Hippocampal formation (tissue), 2 donors: ENCODE measurements at places on chromosomes 13 and 19.

- peak; percentile 66 for DNase-seq
Measured at GRCh38 chr19:17855280-17856152, 4.2 kb upstream of the RPL18A start.

DNA sequence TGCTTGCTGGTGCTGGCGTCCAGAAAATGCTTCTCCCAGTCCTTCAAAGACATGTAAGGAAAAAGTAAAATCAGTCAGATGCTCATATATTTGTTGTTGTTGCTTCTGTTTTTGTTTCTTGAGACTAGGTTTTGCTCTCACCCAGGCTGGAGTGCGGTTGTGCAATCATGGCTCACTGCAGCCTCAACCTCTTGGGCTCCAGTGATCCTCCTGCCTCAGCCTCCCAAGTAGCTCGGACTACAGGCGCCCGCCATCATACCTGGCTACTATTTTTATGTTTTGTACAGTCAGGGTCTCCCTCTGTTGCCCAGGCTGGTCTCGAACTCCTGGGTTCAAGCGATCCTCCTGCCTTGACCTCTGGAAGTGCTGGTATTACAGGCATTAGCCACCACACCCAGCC lies 11.0 kb upstream of the EPS15L1 start:
- DNase-seq: no peak

DNA sequence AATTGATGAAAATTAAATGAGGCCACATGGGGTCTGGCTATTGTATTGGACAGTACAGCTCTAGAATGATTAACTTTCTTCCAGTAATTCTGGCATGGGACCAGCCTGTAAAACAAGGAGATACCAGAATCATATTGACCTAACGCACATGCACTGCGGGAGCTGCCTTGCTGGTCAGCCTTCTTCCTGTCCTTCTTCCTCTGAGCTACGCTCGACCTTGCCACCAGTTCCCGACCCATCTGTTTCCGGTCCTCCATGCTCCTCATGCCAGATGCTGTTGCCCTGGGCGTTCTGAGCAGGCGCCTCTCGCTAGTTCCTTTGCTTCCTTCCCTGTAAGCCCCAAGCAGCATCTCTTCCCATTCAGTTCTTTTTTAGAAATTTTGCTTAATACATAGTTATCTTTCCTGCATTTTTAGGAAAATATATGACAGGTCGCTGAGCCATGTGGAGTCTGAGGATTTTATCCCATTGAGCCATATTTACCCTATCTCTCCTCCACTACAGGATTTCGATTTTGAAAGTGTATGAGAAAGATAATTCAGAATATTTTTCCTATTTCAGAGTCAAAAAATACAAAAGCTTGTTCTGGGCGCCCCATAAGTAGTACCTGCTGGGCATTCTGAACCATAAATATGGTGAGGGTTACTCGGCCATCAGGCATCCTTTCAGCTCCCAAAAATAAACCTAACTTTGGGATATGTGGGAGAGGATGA lies 38.6 kb downstream of the TNFRSF19 start:
- no peak for DNase-seq

DNA sequence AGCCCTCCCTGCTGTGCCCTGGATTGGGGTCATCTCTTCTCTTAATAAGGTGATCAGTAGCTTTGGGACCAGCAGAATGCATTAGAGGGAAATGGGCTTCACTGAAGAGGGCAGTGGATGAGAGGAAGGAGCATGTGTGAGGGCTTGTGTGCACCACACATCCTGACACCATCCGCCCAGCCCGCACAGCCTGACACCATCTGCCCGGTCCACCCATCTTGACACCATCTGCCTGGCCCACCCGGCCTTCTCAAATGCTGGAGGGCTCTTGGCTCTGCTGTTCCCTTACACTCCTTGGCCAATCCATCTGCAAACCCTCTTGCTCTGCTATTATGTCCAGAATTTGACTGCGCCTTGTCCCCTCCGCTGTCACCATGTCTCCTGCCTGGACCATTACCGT lies 41.8 kb downstream of the BICRA start:
- DNase-seq: no peak
